Activated T-helper 1 cell treated with Interleukin-2 at 50 U/mL for 16 hours (primary cell): ENCODE measurements at places on chromosomes 12 and 14.

GRCh38 chr14:36955376-36955775 is 217.0 kb downstream of the SLC25A21 start:
- no peak for DNase-seq

DNA sequence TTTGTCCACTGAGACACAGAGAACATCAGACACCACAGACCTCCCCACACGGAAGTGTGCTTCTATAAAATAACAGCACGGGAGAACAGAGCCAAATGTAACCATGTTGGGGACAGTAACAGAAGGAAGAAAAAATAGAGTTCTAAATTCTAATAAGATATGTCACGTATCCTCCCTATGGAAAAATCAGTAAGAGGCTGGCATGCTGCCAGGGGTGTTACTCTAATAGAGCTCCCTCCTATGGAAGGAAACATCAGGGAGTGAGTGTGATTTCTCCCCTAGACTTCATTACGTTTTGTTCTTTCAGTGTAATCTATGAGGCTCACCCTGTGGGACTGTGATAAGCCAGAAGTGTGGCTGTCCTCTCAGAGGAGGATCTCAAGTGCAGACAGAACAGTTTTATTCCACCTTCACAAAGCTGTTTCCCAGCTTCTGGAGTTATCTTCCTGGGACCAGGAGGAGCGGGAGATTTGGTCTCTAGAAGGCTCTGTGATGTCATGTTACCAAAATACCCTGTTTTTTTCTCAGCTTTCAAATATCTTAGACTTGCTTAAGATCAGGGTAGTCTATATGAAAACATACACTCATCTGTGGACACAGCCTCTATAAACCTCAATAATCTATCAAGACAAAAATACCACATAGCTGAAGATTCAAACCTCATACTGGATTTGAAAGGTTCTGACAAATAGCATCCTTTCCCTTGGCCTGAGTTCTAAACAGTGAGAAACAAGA is 69.3 kb downstream of the ZFC3H1 start:
- no peak for DNase-seq

GRCh38 chr12:30968211-30968610 is 41.7 kb downstream of the TSPAN11 start:
- no peak for DNase-seq

DNA sequence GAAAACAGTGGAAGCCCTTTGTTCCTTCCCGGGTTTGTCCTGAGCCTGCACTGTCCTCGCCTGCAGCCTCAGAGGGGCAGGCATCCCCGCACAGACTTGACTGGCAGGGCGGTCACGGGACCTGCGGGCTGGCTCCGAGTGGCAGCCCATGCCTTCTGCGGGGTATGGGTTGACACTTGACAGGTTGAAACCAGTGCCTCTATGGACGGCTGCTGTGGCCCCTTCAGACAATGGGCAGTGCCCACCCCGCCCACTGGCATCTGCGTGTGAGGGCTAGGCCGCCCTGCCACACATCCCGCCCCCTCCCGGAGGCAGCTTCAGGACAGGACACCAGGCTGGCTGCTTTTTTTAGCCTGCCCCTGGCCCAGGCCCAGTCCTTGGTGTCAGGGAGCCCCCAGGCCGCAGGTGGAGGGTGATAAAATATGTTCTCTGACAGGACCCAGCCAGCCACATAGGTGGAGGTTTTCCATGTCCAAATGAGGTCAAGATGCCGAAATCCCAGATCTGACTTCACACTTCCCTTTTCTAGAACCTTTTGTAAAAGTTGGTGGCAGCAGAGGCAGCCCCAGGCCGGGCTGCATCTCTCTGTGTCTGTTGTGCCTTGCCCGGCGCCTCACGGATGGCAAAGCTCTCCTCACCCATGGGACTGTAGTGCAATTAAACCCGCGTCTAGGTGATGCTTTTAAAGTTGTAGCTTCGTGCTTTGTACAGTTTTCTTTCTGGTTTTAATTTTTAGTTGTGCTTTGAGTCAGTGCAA is 10.0 kb downstream of the ANKRD9 start:
- DNase-seq = no peak

DNA sequence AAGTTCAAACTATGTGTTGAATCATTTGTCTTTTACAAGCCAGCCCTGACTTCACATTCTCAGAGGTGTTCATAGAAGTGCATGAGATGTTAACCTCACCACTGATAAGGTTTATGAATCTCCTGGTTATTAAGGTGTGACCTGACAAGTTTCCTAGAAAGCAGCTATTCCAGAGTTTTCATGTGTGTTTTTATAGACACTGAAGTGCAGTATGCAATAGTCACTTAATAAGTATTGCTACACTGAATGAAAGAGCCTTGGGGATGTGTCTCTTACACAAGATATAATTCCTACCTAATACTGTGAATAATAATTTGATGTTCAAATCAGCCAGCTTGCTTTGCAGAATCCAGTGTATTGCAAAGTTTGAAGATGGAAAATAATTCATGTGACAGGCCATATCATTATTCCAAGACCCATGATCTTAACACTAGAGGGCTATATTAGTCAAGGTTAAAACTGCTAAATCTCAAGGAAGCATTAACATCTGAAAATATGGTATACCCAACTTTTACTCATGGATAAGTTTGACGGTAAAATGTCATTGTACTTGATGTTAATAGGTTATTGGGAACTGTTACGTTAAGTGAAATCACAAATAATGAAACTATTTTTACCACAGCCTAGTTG is 13.0 kb downstream of the SLC25A3 start:
- DNase-seq = no peak

GRCh38 chr12:57625261-57626032 is 7.6 kb downstream of the B4GALNT1 start:
- no peak for DNase-seq

DNA sequence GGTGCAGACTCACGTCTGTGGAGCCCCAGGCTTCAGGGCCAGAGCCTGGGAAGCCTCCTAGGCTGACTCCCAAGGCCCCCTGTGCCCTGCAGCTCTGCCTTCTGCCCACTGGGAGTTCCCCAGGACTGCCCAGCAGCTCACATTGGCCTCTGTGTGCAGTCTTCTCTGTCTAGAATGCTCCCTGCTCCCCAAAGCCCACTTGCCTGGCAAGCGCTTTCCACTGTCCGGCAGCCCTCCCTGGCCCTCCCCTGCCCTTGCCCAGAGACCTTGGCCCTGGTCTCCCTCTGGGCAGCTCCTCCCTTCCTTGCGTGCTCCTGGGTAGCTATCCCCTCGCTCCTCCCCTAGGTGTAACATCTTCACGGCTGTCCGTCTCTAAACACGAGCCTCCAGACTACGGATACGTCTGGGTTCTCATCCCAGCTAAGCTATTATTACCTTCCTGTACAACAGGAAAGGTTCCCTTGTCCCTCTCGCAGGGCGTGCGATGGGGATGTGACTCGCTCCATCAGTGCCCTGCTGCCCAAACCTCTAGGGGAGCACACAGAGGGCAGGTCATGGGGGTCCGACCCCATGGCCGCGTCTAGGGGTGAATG is 325.5 kb upstream of the RTL1 start:
- DNase-seq = no peak

DNA sequence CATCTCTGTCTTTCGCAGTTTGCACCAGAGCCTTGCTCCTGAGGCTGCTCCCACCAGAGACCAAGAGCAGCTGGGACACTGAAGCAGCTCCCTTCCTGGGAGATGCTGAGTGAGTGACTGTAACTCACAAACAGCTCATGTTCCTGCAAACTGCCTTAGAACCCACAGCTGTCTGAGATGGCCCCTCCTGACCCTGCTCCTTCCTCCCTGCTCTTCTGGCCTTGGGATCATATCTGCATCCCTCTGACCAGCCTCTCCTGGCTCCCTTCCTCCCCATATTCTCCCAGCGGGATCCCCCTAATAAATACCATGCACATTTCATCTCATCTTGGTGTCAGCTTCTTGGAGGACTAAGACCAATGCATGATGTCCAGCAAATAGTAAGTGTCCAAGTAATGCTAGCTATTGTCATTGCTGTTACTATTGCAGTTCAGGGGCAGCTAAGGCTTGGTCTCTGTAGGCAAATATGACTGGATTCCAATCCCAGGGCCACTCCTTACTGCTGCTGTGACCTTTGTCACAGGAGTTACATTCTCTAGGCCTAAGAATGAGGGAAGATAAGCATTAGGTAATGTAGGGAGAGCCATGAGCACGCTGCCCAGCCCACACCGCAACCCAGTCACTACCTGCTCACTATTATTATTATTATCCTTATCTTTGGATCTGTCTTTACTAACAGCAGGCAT is 47.9 kb downstream of the SYNE3 start:
- no peak for DNase-seq

- DNase-seq = no peak
These were observed 132.8 kb downstream of the RAD51B start for GRCh38 chr14:67952381-67952780.

DNA sequence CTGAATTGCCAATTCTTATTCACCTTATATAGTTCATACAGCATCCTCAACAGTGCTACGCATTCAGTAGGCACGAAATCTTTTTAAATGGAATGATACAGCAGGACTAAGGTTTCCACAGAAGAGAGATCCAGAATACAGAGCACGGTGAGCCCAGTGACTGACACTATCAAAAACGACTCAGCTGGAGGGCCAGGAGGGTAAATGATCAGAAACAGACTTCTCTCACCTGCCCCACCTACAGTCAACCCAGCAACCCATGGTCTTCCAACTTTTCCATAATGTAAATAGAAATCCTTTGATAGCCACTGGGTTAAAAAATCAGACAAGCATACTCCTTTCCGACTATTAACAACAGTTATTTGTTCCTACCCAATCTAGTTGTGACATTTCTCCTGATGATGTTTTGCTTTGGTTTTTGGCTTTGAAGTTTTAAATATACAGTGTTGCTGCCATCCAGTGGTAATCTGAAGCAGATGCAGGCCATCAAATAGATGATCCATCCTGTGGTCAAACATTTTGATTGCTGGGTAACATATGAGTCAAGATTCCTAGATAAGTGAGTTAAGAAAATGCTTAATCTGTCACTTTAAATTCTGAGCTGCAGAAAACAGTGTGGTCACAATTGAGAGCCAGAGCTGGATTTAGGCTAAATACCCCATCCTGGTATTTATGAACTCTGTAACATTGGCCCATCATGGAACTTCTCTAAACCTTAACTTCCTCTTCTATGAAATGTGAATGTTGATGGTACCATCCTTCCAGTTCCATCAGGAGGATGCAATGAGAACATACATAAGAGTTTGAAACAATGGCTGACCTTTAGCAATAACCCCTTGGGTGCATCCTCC is 42.0 kb downstream of the GPHB5 start:
- no peak for DNase-seq

DNA sequence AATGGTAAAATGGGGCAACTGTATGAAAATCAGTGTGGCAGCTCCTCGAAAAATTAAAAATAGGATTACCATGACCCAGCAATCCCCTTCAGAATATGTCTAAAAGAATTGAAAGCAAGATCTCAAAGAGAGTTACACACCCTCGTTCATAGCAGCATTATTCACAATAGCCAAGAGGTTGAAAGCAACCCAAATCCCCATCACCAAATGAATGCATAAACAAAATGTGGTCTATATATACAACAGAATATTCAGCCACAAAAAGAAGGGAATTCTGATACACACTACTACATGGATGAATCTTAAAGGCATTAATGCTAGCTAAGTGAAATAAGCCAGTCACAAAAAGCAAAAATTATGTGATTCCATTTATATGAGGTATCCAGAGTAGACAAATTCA is 27.2 kb downstream of the RAD52 start:
- no peak for DNase-seq

DNA sequence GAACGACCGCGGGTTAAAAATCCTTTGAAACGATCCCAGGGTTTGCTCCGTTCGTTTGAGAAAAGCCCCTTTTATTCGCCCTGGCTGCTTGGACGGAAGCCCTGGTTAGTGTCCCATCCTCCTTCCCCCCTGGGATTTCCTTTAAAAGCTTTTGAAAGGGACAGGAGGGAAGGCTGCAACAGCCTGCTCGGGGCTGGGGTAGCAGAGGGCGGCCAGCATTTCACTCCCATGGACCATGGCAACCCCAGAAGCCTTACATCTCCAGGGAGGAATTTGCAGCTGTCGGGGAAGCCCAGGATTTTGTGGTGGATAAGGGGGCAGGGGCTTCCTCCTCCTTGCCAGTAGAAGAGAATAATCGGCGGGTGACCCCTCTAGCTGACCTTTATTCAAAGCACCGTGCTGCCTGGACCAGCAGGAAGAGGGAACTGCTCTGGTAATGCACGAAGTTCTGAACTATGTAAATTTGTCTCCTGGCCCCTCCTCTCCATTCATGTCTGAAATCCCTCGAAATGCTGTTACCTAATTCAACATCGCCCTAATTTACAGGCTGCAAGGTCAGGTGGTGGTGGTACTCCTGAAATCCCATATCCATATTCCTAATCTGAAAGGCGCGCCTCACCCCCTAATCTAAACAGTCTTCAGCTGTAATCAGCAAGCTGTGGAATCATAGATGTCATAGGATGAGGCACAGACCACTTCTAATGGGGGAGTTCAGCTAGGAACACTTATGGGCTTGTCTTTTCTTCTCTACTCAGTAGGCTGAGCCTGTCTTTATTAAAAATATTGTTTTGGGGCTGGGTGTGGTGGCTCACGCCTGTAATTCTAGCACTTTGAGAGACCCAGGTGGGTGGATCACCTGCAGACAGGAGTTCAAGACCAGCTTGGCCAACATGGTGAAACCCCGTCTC is 1.0 kb upstream of the CLIP1 start:
- no peak for DNase-seq

DNA sequence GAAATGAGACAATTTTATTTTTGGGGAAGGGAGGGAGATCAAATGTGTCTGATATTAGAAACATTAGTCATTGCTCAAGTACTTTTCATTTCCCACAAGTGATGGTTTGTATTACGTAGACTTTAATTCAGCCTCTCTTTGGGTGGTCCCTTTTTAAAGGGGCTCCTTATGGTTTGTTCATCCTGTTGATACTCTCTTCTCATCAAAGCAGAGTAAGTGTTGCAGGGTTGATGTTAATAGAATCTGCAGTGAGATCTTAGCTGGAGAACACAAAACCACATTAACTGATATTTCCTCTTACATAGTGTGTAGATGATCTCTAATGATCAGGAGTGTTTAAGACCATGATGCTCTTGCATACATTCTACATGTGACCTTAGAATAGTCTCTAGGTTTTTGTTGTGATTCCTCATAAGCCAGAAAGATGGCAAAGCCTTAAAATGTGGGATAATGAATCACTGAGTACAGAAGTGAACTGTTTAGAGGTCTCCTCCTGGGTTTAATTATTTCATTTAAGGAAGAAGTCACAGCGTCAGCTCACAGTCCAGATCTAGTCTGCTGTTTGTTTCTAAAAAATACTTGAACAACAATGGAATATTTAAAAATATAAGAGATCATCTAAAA is 87.4 kb upstream of the PTPRR start:
- DNase-seq = no peak

GRCh38 chr14:99838639-99839134 is 45.5 kb downstream of the EML1 start:
- DNase-seq = no peak

- no peak for DNase-seq
These were observed 41.6 kb downstream of the DAD1 start for GRCh38 chr14:22547313-22547947.

DNA sequence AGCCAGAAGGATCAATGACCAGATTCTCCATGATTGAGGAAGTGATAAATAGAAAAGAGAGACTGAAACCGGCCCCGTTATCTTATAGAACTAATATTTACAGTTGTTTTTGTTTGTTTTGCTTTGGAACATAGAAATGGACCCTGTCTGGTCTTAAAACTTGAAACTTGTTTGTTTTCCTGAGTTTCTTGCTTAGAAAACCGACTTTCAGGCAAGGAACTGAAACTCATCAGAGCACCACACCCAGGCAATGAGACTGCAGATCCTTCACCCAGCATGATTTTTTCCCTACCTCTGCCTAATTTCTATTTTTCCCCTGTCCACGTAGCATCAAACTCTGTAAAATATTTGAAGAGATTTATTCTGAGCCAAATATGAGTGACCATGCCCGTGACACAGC is 10.6 kb upstream of the CLEC12A start:
- DNase-seq = no peak

GRCh38 chr14:69712599-69713088 is 54.3 kb upstream of the SRSF5 start:
- no peak for DNase-seq
